ENCODE measurements at places on chromosomes 7 and 10.

DNA sequence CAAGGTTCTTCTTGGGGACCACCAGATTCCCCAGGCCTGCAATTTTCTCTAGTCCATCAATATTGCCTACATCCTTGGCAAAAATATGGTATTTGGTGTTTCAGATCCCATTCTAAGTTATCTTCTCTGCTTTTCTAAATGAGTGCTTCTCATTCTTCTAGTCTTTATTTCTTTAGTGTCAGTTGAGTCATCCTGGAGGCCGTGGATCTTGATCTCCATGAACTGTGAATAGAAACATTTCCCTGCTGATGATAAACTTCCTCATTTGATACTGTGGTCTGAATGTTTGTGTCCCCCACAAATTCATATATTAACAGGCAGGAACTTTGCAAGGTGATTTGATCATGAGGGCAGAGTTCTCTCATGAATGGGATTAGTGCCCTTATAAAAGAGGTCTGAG lies 779.3 kb downstream of the INHBA start:
- DNase-seq: no peak

- DNase-seq: peak; percentile 23
Observed at GRCh38 chr10:127899766-127900387, 7.0 kb upstream of the PTPRE start.

- DNase-seq: no peak
Observed at GRCh38 chr7:104938741-104939390, 75.1 kb upstream of the KMT2E start.

DNA sequence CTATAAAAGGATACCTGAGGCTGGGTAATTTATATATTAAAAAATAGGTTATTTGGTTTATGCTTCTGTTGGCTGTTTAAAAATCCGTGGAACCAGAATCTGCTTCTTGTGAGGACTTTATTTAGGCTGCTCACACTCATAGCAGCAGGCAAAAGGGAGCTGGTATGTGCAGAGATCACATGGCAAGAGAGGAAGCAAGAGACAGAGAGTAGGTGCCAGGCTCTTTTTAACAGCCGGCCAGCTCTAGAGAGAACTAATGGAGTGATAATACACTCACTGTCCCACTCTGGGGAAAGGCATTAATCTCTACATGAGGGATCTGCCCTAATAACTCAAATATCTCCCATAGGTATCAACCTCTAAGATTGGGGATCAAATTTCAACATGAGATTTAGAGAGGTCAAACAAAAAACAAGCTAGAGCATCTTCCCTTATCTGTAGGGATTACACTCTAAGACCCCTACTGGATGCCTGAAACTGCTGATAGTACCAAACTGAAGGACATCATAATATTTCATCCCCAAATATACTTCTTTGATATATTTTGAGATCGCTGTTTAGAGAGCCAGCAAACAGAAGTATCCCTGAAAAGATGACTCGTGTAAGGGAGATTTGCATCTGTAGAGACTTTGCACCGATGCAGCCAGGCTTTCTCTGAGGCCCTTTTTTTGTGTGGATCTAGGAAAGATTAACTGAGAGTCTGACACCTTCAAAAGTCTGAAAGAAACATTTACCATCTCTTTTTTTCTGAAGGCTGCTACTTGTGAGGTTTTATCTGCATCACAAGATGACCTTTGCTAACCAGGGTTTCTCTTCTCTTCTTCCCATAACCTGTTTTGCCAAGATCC lies 717.0 kb upstream of the MBL2 start:
- no peak for DNase-seq

GRCh38 chr7:91995391-91996105 lies 54.9 kb downstream of the AKAP9 start:
- no peak for DNase-seq

- DNase-seq: no peak
Observed at GRCh38 chr10:77603534-77603927, 34.1 kb downstream of the KCNMA1 start.

DNA sequence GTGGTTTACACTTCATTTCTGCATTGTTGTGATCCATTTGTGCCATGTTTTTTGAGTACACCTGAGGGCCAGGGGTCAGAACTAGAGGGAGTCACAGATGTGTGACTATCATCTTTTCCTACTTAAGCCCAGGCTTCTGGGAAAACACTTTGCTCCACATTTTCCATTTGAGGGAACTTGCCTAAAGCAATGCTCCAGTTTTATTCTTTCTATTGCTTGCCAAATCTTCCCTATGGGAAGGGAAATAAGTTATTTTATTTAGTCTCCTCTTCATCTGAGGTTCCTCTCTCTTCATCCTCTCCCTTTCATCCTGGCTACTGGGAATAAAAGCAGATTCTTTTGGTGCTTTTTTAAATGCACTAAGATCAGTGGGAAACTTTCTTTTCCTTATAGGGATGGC lies 179.9 kb upstream of the PRSS58 start:
- DNase-seq: no peak

DNA sequence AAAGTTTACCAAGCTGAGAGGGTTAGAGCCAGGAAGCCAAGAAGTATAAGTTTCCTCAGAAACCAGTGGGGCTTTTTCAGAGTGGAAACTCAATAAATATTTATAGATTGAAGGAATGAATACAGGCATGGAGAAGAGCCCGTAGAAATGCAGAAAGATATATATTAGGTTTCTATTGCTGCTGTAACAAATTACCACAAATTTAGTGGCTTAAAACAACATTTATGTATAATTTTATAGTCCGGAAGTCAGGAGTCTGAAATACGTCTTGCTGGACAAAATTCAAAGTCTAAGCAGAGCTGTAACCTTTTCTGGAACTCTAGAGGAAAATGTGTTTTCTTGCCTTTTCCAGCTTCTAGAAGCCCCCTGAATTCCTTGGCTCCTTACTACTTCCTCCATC lies 107.3 kb upstream of the SEMA3D start:
- DNase-seq: no peak

DNA sequence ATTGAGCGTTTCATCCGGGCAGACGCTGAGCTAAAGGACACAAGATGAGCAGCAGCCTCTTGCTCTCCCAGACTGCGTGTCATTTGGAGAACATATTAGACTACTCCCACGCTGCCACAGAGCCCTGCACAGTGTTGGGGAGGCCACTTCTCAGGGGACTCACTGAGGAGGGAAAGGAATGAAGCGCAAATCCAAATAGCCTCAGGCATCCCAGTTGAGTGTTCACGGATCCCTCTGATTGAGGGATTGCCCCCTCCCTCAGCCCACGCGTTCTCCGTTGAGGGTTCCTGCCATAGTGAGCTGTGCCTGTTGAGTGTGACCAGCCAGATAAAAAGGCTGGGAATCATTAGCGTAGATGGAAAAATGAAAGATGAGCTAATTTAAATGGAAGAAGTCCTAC lies 563.4 kb downstream of the ACTR3B start:
- DNase-seq: no peak

DNA sequence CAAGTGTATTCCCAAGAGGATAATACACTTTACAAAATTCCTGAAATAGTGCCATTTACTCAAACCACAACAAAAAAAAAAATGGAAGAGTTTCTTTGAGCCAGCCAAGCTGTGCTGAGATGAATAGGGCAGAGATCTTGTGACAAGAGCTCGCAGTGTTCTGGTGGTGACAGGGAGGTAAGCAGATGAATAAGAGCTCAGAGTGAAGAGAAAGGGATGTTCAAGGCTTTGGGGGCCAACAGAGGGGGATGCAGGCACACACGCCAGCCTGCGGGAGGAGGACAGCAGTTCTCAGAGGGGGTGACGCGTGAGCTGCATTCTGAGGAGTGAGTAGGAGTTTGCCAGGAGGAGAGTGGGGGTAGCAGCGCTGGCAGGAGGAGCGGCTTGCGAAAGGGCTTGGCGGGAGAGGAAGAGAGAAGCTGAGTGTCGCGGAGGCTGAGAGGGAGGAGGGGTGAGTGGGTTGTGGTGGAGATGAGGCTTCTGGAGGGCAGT lies 194.4 kb upstream of the IMMP2L start:
- peak; percentile 93 for DNase-seq

DNA sequence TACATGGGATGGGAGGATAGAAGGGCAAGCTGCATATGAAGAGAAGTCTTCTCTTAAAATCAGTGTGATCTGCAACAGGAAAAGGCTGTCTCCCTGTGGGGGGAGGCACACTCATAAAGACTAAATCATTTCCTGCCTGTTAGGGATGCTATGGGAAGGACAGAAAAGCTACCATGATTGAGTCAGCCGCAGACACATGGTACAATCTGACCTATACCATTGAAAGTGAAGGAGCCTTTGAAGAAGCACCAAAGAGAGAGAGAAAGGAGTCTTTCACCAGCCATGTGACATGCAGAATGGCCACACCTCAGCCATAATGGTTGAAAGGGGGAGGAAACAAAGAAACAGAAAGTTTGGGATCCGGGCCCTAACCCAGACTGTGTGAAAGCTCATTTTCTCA lies 29.1 kb downstream of the NUDCD3 start:
- peak; percentile 92 for DNase-seq
